Spleen (tissue), 13 donors: ENCODE measurements at places on chromosomes 1 and 21. TPM values are rescaled to one million over a fixed set of nuclear protein-coding genes. Genes with fewer than 3 reads are reported as not detected.

GRCh38 chr1:22850681-22851080, 122.0 kb downstream of the LACTBL1 start:
- no peak overlapping the region for H3K27ac ChIP-seq
- no peak for DNase-seq
- H3K4me1 ChIP-seq, result no peaks in the 10 kb centered on the region
- H3K36me3 ChIP-seq, result no peaks in the 10 kb centered on the region
- peaks cover 22% of the 10 kb centered on the region for H3K27me3 ChIP-seq
- H3K4me3 ChIP-seq, result no peak overlapping the region

Gene CHIT1
- 3.4 TPM for total RNA-seq

DNA sequence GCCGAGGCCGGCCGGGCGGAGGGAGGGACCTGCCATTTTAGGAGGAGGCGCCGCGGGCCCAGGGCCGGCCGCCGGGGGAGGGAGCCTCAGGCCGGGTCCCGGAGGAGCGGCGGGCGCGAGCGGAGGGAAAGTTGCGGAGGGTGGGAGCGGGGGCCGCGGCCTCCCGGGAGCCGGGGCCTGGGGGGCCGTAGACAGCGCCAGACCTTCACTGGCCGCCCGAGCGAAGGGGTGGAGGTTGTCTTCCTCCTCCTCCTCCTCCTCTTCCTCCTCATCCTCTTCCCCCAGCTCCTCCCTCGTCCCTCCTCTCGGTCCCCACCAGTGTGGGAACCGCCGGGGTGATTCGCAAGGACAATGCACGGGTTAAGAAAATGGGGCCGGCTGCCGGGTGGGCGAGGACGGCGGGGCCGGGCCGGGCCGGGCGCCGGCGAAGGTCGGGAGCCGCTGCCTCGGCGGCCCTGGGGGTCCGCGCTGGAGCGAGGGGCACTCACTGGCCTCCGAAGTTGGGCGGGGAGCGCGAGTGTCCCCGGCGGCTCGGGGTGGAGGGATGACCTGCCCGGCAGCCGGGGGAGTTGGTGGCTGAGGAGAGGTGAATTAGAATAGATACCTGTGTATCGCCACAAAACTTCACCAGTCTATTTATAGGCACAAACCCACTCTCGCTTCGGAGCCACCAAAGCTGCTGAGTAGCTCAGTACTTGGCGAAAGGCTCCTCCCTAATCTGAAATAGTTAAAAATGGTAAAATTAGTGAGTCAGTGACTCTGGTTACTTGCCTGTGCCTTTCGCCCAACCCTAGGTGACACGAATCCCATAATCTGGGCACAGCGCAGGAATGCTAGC, 1.3 kb downstream of the DYRK1A start:
- H3K27ac ChIP-seq, result peak overlapping the region; percentile 100
- no peaks in the 10 kb centered on the region for H3K36me3 ChIP-seq
- peaks cover 52% of the 10 kb centered on the region for H3K4me1 ChIP-seq
- H3K27me3 ChIP-seq, result no peaks in the 10 kb centered on the region
- DNase-seq, result peak; percentile 90

GRCh38 chr1:46690931-46691421, 19.3 kb downstream of the TEX38 start:
- no peak overlapping the region for H3K4me3 ChIP-seq
- peaks cover 21% of the 10 kb centered on the region for H3K4me1 ChIP-seq
- no peaks in the 10 kb centered on the region for H3K27me3 ChIP-seq

- H3K4me1 ChIP-seq, result no peaks in the 10 kb centered on the region
- H3K36me3 ChIP-seq, result no peaks in the 10 kb centered on the region
- no peak overlapping the region for H3K4me3 ChIP-seq
- no peak overlapping the region for H3K27ac ChIP-seq
- DNase-seq, result no peak
Observed at GRCh38 chr1:240941701-240942370, 329.9 kb upstream of the GREM2 start.

DNA sequence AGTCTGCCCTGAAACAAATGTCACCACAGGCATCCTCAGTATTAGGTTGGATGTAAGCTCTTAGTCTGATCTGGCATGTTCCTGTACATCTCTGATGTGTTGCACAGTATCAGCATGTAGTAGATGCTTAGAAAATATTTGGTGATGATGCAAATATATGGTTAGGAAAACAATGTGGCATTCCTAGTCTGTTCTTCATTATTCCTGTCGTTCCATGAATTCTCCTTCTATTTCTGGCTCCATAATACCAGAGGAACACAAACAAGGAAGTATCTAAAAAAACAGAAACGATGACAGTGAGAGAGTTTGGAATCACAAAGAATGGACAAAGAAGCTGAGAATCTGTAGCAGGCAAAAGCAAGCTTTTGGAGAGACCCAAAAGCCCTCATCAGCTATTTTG, 236.6 kb downstream of the HHAT start:
- no peaks in the 10 kb centered on the region for H3K36me3 ChIP-seq
- DNase-seq, result no peak
- H3K27ac ChIP-seq, result no peak overlapping the region
- H3K4me1 ChIP-seq, result no peaks in the 10 kb centered on the region

Gene MUTYH
- total RNA-seq, result 41.1 TPM

Gene C1QB
- total RNA-seq, result 1,098 TPM

- no peak overlapping the region for H3K4me3 ChIP-seq
- no peak overlapping the region for H3K27ac ChIP-seq
- H3K4me1 ChIP-seq, result no peaks in the 10 kb centered on the region
- DNase-seq, result no peak
Observed at GRCh38 chr1:169461390-169462000, 24.2 kb downstream of the SLC19A2 start.

GRCh38 chr1:72851597-72851996, 569.3 kb upstream of the NEGR1 start:
- no peak overlapping the region for H3K4me3 ChIP-seq
- H3K27ac ChIP-seq, result no peak overlapping the region
- no peaks in the 10 kb centered on the region for H3K4me1 ChIP-seq
- H3K27me3 ChIP-seq, result no peaks in the 10 kb centered on the region
- H3K36me3 ChIP-seq, result no peaks in the 10 kb centered on the region

DNA sequence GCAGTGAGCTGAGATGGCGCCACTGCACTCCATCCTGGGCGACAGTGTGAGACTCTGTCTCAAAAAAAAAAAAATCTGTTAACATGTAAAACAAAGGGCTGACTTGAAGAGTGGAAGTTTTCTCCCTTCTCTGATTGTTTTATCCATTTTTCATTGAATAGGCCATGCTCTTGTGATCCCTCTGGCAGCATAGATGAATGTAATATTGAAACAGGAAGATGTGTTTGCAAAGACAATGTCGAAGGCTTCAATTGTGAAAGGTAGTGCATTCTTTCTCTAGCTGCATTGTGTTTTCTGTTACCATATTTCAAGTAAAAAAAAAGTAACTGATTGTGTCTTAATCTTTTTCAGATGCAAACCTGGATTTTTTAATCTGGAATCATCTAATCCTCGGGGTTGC, 69.6 kb upstream of the LAMC2 start:
- no peak for DNase-seq
- H3K27ac ChIP-seq, result no peak overlapping the region
- no peaks in the 10 kb centered on the region for H3K27me3 ChIP-seq
- no peak overlapping the region for H3K4me3 ChIP-seq
- peaks cover 35% of the 10 kb centered on the region for H3K36me3 ChIP-seq

- no peak overlapping the region for H3K4me3 ChIP-seq
- no peaks in the 10 kb centered on the region for H3K27me3 ChIP-seq
- DNase-seq, result no peak
Observed at GRCh38 chr1:234645474-234645953, 35.5 kb upstream of the IRF2BP2 start.

GRCh38 chr1:241934866-241935265, 22.7 kb upstream of the BECN2 start:
- H3K27ac ChIP-seq, result no peak overlapping the region
- DNase-seq, result no peak
- no peak overlapping the region for H3K4me3 ChIP-seq
- no peaks in the 10 kb centered on the region for H3K4me1 ChIP-seq
- no peaks in the 10 kb centered on the region for H3K36me3 ChIP-seq

GRCh38 chr21:34987501-34988072, 61.5 kb downstream of the RUNX1 start:
- H3K4me1 ChIP-seq, result peaks cover 66% of the 10 kb centered on the region
- DNase-seq, result no peak
- peak overlapping the region; percentile 78 for H3K27ac ChIP-seq

DNA sequence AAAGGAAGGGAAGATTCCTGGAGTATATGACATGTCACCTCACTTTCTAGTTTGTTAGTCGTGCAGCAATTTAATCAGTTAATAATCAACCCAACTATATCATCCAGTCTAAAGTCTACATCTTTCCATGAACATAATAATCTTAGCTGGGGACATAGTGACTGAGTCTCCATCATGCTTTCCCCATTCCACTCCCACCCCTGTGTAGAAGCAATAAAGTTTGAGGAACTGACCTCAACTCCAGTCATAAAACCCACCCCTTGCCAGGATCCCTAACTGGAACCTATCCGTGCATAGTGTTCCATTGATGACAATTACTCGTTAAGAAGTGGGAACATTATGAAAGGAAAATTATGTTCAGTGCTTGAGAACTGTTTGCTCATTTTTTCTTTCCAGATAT, 48.9 kb upstream of the MROH9 start:
- no peak overlapping the region for H3K4me3 ChIP-seq
- no peaks in the 10 kb centered on the region for H3K4me1 ChIP-seq
- no peaks in the 10 kb centered on the region for H3K36me3 ChIP-seq
- no peaks in the 10 kb centered on the region for H3K27me3 ChIP-seq
- H3K27ac ChIP-seq, result no peak overlapping the region

DNA sequence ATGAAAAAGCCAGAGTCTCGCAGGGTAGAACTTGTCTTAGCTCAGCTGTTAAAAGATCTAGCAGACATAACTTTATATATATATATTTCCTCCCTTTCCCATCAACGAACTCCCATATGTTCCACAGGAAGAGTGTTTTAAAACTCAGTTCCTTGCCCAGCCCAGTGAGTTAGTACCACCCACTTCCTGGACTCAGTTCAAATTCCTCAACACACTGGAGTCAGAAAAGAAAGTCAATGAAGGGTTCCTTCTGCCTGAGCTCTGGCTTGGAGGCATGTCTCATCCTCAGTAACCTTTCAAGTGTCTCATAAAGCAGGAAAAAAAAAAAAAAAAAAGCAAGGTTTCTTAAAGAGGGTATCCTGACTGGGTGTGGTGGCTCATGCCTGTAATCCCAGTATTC, 15.6 kb downstream of the TPM3 start:
- H3K4me1 ChIP-seq, result peaks cover 69% of the 10 kb centered on the region
- DNase-seq, result no peak
- no peaks in the 10 kb centered on the region for H3K27me3 ChIP-seq
- peaks cover 48% of the 10 kb centered on the region for H3K36me3 ChIP-seq

DNA sequence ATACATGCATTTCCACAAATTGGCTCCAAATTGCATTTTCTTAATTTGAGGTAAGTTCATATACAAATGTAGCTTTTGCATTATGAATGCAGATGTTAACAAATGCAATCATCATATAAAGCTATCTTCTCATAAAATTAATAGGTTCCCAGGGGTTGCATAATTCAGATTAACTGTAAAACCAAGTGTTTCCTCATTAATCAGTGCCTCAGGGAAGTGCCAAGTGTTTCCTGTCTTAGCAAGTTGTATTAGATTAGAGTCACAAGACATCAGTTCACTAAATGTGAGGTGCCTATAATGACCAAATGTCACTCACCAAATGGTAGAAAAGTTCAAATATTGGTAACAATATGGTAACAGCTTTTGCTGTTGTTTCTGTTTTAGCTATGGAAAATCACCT, 140.8 kb downstream of the PTGER3 start:
- H3K27me3 ChIP-seq, result no peaks in the 10 kb centered on the region
- H3K4me3 ChIP-seq, result no peak overlapping the region
- H3K36me3 ChIP-seq, result no peaks in the 10 kb centered on the region
- no peak for DNase-seq
